ENCODE measurements at places on chromosomes 6 and 20.

DNA sequence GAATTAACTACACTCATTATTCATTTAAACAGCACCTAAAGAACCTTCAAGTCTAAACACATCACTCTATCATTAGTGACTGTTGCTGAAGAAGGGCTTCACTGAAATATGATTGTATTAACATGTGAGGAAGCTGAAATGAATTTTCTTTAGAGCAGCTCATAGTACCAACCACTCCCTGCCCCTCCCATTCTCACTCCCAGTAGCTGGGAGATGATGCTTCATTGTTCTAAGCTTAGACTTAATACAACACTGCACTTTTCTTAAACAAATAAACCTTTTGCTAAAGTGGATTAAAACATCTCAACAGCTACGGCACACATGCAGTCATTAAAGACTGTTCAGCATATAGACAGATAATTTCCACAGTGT, 63.1 kb downstream of the ATXN1 start:
- no peak for DNase-seq

DNA sequence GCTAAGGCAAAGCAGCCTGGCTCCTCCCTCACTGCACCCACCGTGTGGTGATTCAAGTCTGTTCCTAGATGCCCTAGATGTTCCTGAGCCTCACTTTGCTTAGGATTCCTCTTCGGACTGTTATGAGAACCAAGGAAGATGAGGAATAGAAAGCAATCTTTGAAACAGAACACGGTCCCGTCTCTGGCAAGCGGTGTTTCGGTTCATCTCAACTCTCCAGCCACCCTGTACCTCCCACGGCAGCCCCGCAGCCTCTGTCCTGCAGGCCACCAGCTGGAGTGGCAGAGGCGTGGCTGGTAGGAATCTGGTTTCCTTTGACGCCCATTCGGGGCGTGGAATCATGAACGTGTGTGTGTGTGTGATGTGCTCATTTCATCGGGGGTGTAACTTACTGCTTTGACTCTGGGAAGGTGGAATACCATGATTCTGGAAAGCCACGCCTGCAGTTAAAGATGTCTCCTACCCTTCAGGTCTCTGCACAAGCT, 21.3 kb downstream of the PDE10A start:
- no peak for DNase-seq

GRCh38 chr6:84739866-84740208, 24.6 kb downstream of the TBX18 start:
- DNase-seq: no peak

- no peak for DNase-seq
These were observed 39.5 kb downstream of the UBE2V1 start for GRCh38 chr20:50073500-50073899.

- DNase-seq: no peak
These were observed 61.7 kb downstream of the UTRN start for GRCh38 chr6:144346719-144347447.

- no peak for DNase-seq
These were observed 33.1 kb upstream of the MLN start for GRCh38 chr6:33836806-33837469.

DNA sequence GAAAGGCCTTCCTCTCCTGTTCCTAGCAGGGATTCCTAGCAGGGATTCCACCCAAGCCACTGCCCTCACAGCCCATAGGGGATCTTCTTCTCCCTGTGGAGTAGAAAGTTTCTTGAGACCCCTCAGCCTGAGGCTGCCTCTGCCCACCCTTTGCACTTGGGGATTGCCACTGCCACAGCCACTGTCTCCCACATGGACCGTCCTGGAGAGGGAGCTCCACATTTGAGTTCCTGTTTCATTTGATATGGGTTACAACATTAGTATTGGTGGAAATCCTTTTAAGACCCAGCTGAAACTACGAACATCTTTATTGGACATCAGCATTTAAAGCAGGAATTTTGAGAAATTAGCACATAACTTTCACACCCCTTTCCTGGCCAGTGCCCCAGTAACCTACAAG, 25.6 kb downstream of the HLA-G start:
- DNase-seq: no peak

DNA sequence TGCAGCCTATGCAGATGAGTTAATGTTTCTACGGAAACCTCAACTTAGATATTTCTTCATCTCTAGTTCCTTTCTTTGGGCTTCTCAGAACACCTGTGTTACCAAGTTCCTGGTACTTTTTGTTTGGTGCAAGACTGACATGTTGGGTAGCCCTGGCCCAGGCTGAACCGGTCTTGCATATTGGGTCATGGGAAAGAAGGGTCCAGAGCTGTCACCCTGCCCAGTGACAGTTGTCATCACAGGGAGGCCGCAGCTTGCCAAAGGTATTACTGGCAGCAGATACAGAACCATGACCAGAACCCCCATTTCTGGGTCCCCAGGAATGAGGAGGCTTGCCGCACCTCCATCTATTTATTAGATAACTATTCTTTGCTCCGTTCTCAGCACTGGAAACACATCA, 40.2 kb downstream of the PDYN start:
- DNase-seq: no peak

DNA sequence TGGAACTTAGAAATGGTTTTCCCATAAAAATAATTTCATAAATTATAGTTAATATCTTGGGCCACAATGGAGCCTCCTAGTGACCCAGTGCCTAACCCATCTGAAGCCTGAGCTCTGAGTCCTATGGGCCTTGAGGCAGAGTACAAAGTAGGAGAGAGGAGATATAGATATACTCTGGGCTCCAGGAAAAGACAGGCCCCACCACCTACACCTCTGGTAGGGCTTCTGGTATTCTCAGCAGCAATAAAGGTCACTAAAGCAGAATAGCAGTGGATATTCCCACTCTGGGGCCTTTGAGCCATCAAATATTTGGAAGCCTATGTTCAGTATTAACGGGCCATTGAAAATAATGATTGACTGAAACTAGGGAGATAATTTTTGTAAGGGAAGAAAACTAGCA, 24.1 kb downstream of the CYP39A1 start:
- DNase-seq: no peak

DNA sequence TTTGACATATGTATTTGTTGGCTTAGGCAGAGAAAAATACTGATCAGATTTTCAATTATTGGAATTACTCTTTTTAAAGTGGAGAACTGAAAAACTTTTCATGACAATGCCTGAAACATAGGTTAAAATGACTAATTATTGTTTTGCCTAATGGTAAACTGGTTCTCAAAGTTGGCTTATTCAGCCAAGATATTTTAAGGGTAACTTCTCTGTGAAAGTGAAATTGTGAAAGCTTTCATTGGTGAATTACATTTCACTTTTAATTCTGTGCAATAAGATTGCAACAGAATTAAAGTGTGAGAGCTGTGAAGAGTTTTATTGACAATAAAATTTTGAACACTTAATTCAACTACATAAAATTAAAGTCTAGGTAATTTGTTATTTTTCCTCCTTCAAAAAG, 24.5 kb downstream of the KIAA0408 start:
- no peak for DNase-seq

DNA sequence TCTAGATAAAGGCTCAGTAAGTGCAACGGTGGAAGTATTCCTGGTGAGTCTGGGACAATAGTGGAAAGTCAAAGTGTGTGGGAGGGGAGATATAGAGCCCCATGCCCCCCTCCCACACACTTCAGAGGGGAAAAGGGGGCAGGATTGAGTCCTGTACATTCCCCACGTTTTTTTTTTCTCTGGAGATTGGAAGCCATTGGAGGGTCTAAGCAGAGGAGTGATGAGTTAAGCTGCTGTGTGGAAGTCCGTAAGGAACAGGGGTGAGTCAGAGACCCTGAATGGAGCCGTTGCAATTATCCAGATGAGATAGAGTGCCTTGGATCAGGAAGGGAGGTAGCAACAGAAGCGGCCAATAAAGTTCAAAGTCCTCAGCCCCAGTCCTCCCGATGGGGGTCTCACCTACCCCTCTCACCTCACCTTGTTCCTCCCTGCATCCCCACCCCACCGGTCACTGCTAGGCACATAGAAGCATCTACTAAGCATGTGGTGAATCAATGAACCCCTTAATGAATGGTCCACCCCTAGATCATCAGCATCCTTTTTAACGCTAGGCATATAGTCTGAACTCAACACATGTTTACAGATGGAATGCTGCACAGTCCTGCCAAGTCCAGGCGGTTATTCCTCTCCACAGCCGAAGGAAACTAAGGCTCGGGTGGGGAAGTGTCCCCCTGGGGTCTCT, 662 bp upstream of the SLC9A8 start:
- DNase-seq: no peak

DNA sequence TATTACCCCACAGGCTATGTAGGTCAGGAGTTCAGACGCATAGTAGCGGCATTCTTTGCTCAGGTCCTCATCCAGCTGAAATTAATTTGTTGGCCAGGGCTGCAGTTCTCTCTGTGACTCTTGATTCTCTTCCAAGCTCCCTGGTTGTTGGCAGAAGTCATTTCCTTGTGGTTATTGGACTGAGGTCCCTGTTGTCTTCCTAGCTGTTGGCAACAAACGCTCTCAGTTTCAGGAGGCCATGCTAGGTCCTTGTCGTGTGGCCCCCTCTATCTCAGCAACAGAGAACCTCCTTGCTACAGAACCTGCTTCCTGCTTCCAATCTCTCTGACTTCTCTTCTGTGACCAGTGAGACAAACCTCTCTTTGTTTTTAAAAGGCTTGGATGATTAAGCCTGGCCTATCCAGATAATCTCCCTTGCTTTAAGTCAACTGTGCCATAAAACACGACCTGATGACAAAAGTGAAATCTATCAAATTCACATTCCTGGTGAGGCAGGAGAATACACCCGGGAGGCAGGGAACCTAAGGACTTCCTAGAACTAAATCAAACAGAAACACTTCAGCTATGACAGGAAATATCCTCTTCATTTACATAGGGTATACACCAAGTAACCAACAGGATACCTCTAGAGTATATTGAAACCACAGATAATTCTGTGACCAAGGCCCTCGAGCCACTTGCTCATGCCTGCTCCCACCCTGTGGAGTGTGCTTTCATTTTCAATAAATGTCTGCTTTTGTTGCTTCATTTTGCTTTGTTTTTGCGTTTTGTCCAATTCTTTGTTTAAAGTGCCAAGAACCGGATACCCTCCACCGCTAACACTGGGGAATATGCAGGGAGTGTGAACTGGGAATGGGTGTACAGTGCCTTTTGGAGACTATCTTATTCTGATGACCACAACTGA, 196.0 kb downstream of the BTBD3 start:
- DNase-seq: no peak

DNA sequence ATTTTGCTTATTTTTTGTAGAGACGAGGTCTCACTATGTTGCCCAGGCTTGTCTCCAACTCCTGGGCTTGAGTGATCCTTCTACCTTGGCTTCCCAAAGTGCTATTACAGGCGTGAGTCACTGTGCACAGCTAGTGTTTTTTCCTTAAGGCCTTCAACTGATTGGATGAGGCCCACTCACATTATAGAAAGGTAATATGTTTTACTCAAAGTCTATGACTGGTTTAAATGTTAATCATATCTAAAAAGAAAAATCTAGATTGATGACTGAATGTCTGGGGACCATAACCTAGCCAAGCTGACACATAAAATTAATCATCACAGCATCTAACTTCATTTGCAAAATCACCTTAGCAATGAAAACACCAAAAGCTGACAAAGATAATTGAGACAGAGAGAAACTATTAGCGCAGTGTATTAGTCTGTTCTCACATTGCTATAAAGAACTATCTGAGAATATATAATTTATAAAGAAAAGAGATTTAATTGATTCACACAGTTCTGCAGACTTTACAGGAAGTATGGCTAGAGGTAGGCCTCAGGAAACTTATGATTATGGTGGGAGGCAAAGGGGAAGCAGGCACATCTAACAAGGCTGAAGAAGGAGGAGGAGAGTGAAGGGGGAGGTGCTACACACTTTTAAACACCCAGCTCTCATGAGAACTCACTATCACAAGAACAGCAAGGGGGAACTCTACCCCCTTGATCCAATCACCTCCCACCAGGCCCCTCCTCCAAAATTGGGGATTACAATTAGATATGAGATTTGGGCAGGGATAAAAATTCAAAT, 66.8 kb upstream of the ARHGAP18 start:
- DNase-seq: no peak

GRCh38 chr6:158053377-158054313, 72.0 kb downstream of the SYNJ2 start:
- DNase-seq: no peak

DNA sequence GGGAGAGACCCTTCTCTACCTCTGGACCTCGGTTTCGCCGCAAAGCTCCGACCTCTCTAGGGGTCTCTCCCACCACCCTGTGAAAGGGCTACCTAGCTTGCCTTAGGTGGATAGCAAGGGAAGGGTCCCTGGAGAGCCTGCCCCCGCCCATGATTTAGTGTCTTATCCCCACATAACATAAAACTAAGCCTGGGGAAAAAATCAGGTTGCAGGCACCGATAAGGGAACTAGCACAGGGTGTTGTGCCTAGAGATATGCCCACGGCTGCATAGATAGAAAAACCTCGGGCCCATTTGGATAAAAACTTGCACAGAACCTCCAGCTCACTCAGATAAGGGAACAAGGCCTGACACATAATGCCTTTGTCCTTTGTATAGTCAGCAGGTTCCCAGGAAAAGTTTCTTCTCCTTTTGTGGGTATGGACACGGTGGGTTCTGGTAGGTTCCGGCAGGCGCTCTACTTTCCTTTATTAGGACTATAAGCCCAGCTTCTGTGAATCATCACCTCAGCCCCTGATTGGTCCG, 846 bp downstream of the ZSCAN31 start:
- no peak for DNase-seq

DNA sequence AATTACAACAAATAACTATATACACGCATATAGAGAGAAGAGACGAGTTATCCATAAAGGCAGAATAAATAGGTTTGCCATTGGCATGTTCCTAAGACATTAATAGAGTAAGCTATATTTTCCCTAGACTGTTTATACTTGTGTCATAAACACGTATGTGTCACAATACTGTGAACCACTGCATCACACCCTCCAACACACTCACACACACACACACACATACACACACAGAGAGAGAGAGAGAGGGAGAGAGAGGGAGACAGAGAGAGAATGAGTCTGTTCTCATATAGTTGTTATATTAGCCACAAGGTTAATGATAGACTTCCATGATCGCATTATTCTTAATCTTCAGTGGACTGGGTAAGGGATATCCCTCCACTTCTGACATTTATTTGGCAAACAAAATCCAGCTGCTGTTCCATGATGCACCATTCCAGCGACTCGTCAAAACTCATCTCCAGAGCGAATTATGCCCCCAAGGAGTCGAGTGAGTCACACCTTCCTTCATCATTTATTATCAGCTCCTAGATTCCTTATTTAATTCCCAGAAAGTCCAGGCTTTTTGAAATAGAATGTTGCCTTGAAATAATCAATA, 82.8 kb upstream of the HIVEP1 start:
- DNase-seq: no peak

DNA sequence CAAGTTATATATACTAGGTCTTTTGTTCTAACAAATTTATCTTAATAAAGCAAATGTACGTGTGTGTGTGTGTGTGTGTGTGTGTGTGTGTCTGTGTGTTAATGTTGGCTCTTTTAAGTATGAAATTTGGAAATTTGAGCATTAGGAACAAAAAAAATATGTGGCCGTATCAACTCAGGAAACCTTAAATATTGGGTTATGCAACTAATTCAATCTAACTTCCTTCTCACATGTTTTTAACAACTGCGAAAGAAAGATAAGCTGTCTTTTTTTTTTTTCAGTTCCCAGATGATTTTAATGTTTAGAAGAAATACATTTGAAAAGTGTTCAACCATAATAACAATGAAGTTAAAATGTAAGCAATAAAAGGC, 616.4 kb upstream of the ARID1B start:
- DNase-seq: no peak

GRCh38 chr6:116876635-116877611, at the start of gene RFX6:
Gene RFX6, plus strand, starts transcription at chr6:116877242. Its CDS starts 34 bp downstream, at chr6:116877276.
- no peak for DNase-seq
